ENCODE measurements at places on chromosomes 16 and 17.

DNA sequence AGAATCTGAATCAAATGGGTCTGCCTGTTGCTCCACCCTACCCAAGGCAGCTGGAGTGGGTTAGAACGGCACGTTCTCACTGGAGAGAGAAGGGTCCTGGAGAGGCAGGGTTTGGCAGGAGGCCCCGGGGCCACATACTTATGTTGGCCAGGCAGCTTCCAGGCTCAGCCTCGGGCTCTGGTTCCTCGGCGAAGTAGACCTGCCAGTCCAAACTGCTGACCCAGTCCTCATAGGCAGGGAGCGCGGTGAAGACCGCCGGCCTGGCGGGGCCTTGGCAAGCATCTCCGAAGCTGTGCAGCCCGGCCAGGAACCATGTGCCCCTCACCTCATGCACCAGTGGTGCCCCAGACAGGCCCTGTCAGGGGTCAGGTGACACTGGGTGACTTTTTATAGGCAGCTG, 4.8 kb downstream of the PRSS53 start:
- DNase-seq, result no peak

DNA sequence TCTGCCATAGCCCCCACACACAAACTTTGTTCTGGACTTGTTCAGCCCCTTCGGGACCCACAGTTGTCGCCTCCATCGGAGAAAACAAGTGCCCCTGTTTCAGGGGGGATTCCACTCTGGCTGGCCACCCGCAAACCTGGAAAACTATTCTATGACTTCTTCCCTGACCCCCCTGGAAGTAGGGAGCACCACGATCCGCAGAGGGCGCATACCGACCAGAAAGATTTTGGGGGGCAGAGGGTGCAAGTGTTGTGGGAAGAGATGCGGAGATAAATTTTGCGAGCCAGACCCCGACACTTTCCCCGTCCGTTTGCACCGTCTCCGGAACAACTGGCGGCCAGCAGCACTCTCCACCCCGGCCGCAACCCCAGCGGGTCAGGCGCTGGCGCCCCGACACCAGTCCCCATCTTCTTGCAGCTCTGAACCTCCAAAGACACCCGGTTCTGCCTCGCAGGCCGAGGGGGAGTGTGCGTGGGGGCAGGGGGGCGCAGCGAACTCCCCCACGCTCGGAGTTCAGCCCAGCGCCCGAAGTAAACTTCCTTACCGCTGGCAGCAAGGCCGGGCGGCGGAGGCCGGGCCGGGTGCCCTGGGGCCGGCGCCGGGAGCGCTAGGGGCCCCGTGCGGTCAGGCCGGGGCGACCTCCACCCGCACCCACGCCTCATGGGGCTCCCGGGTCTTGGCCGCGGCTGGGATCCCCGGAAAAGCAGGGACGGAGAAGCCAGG, 744 bp downstream of the SALL1 start:
- DNase-seq, result no peak

GRCh38 chr16:50879873-50880695, 138.2 kb downstream of the CYLD start:
- DNase-seq, result no peak

GRCh38 chr17:38727736-38728135, 2.4 kb upstream of the CISD3 start:
- DNase-seq, result peak; percentile 57

- DNase-seq, result no peak
Measured at GRCh38 chr16:12387786-12388185, 411.3 kb downstream of the SNX29 start.

DNA sequence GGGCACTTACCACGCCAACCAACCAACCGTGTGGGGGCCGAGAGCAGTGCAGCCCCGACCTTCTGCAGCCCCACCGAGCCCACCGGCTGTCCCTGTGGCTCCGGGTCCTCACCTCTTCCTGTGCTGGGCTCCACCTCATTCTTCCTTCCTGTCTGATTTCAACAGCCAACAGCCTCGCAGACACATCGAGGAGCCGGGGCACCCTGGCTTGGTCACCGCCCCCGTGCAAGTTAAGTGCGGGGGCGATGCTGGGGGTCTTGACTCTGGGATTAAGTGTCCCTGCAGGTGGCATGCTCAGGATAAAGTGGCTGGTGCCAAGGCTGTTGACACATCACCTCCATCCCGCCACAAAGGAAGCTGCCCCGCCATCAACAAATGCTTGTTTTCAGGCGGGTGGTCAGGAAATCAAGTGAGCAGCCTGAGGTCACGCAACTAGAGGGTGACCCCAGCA, at the start of gene NLRC3:
NLRC3 (minus strand) TSS at position 102 of the 451 bp plus-strand sequence. CDS start 12,367 bp downstream, outside the sequence.
- peak; percentile 64 for DNase-seq

- DNase-seq, result no peak
Measured at GRCh38 chr17:4090898-4091297, 51.9 kb downstream of the ZZEF1 start.

DNA sequence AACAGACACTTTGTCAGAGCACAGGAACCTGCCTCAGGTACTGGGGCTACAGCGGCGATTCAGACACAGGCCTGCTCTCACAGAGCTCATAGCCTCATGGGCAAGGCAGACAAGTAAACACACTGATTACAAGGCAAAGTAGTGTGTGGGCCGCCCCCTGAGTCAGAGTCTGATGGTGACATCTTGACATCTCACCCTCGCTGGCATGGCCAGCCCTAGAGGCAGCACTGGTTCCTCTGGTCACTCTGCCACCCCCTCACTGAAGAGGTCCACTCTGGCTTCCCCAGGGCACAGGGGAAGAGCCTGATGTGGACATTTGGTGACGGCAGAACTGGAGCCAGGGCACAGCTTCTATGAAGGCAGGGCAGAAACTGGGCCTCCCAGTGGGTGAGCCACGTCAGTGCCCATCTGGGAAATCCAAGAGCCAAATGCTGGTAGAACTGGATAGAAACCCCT, 32.9 kb upstream of the TOB1 start:
- no peak for DNase-seq

- DNase-seq, result no peak
Measured at GRCh38 chr16:3252967-3253366, 3.5 kb downstream of the MEFV start.

- no peak for DNase-seq
Measured at GRCh38 chr16:11165894-11166665, 89.9 kb downstream of the SOCS1 start.

- DNase-seq, result no peak
Measured at GRCh38 chr17:13419676-13420075, 182.1 kb downstream of the HS3ST3A1 start.

DNA sequence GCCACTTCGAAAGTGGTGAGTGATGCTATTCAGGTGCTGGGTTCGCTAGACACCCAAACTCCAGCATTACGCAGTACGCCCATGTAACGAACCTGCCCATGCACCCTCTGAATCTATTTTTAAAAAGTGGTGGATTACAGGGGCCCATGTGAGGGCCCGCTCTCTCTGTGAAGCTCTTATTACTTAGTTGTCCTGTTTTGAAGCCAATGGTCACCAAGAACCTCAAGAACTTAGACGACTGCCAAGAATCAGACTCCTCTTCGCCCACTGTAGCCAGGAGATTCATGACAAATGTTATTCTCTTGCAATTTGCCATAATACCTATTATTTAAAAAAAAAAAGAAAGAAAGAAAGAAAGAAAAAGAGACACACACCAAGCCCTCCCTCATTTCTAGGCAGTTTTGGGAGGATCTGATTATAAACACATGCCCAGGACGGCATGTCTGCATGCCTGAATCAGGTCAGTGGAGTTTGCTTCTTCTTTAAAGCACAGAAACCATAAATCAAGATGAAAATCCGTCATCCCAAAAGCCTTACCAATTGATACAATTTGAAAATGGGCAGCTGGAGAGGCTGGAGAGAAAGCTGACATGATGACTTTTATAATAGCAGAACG, 108.6 kb downstream of the IRX3 start:
- DNase-seq, result no peak

- no peak for DNase-seq
Measured at GRCh38 chr16:630815-631405, at the start of gene WFIKKN1. TSS of gene WFIKKN1 (plus strand) at chr16:630985. CDS start at chr16:631254, 269 bp downstream.

DNA sequence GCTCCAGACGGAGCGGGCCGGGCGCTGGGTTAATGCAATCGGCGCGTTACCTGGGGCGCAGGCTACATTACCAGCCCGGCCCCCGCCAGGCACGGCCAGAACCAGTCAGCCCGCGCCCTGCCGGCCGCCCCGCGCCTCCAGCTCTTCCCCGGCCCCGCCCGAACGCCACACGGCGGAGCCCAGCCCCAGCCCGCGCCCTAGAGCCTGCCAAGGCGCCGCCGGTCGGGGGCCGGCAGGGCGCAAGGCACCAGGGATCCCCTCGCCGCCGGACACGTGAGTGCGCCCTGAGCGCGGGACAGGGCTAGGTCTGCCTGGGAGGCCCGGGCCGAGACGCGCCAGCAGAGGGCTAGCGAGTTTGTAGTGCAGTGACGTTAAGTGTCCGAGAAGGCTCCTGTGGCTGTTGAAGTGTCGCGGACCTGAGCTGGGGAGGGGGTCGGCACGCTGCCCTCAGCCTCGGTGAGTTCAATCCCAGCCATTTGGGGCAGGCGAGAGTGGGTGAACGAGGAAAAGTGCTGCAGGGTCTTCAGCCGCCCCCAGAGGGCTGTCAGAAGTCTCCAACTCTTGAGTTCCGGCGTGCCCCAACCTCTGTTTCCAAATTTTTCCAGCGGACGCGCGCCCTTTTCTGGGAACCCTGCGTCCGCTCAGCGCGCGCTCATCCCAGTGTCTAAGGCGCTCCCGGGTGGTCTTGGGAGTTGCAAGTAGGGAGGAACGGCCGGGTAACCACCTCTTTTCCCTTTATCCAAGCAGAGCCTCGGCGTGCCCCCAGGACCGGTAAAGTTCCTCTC, at the start of gene SLC6A2:
SLC6A2 (plus strand) TSS at position 92 of the 785 bp plus-strand sequence. CDS start 707 bp downstream, outside the sequence.
- no peak for DNase-seq

DNA sequence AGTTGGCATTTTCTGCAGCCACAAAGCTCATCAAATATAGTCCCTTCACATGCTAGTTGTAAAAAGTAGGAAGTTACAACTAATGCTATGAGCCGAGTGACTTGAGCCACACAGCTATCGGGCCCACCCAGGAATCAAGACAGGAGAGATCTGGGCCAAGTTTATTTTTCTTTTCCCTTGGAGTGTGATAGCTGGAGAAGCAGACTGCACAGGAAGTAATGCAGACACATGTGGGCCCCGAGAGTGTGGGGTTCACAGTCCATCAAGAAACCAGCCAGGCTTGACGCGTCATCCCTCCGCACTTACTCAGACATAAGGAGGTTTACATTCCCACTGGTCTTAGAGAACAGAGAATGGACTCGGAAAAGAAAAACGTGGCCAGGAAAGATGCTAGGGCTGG, 403.1 kb upstream of the CDH11 start:
- DNase-seq, result no peak

DNA sequence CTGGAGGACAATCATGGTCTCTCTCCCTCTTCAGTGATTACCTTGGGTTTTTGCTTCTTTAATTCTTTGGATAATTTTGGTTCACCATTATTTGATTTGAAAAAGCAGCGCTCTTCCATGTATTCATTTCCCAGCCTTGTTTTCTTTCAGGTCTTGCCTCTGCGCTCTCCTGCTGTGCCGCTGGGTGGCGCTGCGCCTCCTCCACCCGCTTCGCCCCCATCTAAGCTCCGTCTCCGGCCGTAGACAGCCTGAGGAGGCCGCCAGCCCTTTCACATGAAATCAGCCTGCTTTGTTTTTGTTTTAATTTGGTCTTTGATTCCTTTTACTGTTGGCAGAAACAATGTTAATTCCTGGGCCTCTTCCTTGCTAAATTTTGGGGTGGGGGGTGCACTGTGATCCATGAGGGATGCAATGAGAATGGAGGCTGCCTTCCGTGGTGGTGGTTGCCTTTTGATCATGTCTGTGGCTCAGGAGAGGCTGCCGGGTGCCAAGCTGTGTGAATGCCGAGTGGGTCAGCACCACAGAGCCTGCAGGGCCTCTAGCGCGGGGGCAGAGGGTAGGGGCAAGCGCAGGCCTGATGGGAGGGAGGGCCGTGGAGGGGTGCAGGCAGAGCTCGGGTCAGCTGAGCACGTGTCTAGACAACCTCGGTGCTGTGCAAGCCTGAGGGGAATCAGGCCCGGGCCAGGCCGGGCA, 64.1 kb downstream of the PLD6 start:
- DNase-seq, result peak; percentile 41

DNA sequence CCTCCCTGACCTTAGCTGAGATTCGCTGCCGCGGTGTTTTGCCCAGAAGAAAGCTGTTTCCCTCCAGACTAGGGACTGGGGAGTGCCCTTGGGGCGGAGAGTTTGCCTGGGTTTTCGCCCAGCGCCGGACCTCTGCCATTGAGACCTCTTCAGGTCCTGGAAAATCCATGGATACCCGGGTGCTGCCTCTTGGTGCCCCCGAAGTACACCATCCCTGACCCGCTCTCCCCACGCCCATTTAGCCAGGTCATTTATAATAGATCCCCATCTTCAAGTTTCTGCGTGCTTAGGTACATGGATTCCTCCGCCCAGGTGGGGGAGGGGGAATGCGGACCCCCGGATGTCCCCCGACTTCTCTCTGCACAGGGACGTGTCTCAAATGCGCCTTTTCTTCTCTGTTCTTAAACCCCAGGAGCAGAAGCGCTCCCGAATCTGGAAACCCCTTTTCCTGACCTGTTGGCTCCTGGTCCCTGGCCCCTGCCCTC, 15.0 kb upstream of the CBX8 start:
- DNase-seq, result no peak

- DNase-seq, result no peak
Measured at GRCh38 chr16:57619606-57620334, 8.7 kb upstream of the ADGRG1 start.

GRCh38 chr17:48726916-48727286, 1.6 kb downstream of the HOXB13 start:
- no peak for DNase-seq

- DNase-seq, result no peak
Measured at GRCh38 chr17:45115871-45116270, 16.4 kb downstream of the PLCD3 start.

- peak; percentile 45 for DNase-seq
Measured at GRCh38 chr17:81926451-81927151, 934 bp downstream of the MAFG start.

DNA sequence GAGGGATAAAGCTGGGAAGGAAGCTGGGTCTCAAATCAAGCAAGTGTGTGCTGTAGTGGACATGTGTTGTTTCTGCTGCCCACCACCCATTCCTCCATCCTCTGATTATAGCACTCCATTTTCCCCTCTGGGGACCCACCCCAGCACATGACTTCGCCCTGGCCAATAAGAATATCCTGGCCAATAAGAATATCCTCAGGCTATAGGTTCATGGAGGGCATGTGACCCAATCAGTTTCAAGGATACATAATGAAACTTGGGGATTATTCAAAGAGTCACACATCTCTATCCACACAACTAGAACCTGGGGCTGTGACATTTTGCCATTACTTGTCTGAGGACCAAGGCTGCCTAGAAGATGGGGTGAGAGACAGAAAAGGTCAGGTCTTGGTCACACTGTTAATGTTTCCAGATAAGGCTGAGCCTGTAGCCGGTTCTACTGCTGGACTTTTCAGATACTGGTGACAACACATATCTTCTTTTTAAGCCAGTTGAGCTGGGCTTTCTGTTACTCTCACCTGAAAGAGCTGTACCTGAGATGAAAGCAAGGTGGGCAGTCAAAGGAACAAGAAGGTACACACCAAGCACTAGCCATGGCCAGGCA, 33.7 kb downstream of the MYO18A start:
- no peak for DNase-seq

- no peak for DNase-seq
Measured at GRCh38 chr16:27550582-27550920, 607 bp downstream of the KATNIP start.
